Progenitor cell of endocrine pancreas (in vitro differentiated cells): ENCODE measurements at places on chromosomes 12 and 14. TPM values are rescaled to one million over a fixed set of nuclear protein-coding genes. Genes with fewer than 3 reads are reported as not detected.

GRCh38 chr12:8609061-8609570 lies 3.5 kb downstream of the AICDA start:
- DNase-seq, result no peak

The KRT83 gene
- total RNA-seq, result not detected in 2 replicates

The PRH2 gene
- not detected in 2 replicates for total RNA-seq

GRCh38 chr12:68587448-68587873 lies 23.2 kb upstream of the RAP1B start:
- DNase-seq, result no peak

- DNase-seq, result no peak
Measured at GRCh38 chr14:32022525-32022924, 54.6 kb upstream of the ARHGAP5 start.

- no peak for DNase-seq
Measured at GRCh38 chr12:115504306-115505290, 772.9 kb downstream of the MED13L start.

- no peak for DNase-seq
Measured at GRCh38 chr14:73162251-73162650, 25.9 kb downstream of the PSEN1 start.

The CCDC60 gene
- 17.6 and 23.4 TPM in 2 replicates for total RNA-seq

- DNase-seq, result no peak
Measured at GRCh38 chr14:34872822-34873588, 2.2 kb downstream of the BAZ1A start.

- no peak for DNase-seq
Measured at GRCh38 chr12:29731591-29731990, 52.2 kb downstream of the TMTC1 start.

- no peak for DNase-seq
Measured at GRCh38 chr14:58258156-58258555, 13.5 kb downstream of the PSMA3 start.

The IAPP gene
- total RNA-seq, result 0.24 TPM in 1 of 2 replicates, not detected in the other

GRCh38 chr14:35369701-35370191 lies 34.8 kb downstream of the NFKBIA start:
- DNase-seq, result no peak

- DNase-seq, result no peak
Measured at GRCh38 chr12:561908-562593, 101.2 kb downstream of the NINJ2 start.

The PLXNC1 gene
- total RNA-seq, result 25.4 and 25.7 TPM in 2 replicates

- peak; percentile 31 for DNase-seq
Measured at GRCh38 chr12:113955109-113955970, 10.8 kb downstream of the RBM19 start.

The OTOGL gene
- total RNA-seq, result 0.11 and 0.31 TPM in 2 replicates

The TXNDC16 gene
- total RNA-seq, result 18.9 and 25.0 TPM in 2 replicates

- no peak for DNase-seq
Measured at GRCh38 chr12:49165114-49165513, 23.8 kb downstream of the TUBA1A start.

DNA sequence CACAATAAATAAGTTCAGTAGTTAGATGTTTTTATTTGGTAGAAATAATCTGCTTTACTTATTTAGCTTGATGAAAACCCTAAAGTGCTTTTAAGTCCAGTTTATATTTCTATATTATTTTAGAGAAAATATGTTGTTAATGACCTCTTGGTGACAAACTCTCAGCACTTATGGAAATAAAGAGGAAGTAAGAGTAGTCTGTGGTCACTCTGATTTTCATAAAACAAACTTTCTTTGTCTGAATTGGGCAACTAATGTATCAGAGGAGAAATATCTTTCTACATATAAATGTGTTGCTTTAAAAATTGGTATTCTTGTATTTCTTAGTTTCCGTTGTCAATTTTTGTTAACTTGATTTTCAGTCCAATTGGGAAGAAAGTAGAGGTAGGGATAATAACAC lies 878.9 kb upstream of the SEL1L start:
- DNase-seq, result no peak

The TSHR gene
- 0.24 TPM in 1 of 2 replicates, not detected in the other for total RNA-seq

DNA sequence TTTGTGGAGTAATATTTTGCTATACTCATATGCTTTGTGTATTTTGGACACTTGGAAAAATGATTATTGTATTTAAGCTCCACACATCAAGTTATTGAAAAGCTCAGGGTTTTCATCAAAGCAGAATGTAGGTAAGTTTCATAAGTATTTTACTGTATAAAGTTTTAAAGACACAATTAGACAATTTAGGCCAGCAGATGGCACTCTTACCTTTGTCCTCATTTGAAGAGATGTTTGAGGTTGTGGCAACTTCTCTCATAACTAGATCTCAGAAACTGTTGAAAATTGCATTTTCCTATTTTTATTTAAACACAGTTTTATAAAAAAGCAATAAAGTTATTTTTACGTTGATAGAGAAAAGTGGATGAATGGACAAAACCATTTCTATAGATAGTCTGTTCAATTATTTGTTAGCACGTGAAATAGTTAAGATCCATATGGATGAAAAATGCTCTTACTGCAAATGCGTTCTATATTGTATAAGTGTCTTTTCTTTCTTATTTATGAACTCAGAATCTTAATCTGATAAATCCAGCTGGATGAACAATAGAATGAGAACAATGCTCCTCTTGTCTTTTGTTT lies 300.0 kb downstream of the AEBP2 start:
- DNase-seq, result peak; percentile 37

DNA sequence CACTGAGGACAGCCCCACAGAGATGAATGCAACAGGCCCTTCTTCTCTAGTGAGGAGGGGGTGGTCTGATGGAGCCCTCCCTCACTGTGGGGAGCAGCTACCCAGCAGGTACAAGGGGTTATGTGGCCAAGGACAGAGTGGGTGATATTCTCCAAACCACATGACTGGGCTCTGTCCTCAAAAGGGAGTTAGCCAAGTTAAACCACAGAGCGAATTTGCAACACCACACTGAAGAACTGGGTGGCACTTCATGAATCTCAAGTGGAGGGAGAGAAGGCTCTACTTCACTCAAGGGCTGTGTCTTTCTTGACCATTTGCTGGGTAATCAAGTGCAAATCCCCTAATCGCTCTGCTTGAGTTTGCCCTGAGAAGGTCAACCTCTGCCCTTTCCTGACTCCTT lies 12.5 kb downstream of the GPR68 start:
- no peak for DNase-seq

DNA sequence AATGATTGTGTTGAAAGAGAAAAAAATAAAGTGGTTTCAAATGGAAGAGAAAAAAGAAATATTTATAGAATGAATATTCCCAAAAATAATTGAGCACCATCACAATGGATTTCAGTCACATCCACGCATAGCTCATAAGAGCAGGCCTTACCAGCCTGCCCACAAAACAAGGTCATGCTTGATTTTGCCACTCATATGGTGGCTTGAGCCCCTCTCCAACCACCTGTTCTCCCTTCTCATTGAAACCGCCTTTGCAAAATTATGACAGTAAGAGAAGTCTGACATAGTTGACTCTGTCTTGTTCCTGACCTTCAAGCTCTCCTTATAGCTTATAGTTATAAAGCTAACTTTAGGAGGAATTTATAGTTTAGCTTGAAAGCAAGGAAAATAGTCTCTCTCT lies 33.3 kb upstream of the NAP1L1 start:
- DNase-seq, result no peak

- no peak for DNase-seq
Measured at GRCh38 chr12:82440885-82441284, 82.6 kb downstream of the METTL25 start.

The PPHLN1 gene
- 62.1 and 62.2 TPM in 2 replicates for total RNA-seq

GRCh38 chr14:32417956-32418552 lies 89.0 kb downstream of the AKAP6 start:
- no peak for DNase-seq

DNA sequence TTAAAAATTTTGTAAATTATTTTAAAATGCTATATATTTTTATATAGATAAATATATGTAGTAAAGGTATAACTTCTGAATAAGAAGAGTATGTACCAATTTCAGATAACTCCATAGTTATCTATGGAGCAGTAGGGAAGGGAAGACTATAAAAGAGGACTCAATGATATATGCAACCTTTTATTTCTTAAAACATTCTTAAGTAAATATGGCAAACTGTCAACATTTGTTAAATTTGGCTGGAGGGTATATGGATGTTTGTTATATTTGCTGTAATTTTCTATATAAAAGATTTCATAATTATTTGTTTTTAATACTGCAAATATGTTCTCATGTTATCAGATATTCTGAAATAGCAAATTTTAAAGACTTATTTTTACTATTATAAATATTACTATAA lies 38.3 kb upstream of the TSPAN11 start:
- no peak for DNase-seq

DNA sequence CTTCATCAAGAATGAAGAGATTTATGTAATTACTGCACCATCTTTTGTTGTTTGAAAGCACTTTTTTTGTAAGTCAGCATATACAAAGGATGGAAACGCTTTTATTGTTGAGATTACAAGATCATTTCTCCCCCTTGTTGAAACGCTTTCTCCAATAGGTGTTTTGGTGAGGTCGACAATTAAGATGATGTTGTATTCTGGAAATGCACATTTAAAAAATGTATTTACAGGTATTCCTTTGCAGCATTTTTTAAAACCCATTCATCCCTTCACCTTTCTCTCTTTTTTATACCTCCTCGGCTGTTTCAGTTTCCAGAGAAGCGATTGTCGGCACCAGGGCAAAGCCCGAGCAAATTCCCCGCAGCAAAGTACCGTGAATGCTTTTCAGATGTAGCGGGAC lies 499.9 kb downstream of the VRK1 start:
- no peak for DNase-seq

The ITPR2 gene
- total RNA-seq, result 72.4 and 78.0 TPM in 2 replicates

- no peak for DNase-seq
Measured at GRCh38 chr12:49976557-49976956, 3.8 kb downstream of the AQP6 start.

GRCh38 chr14:33938131-33938949 lies 12.5 kb downstream of the EGLN3 start:
- no peak for DNase-seq

The LBHD2 gene
- total RNA-seq, result not detected in 2 replicates

DNA sequence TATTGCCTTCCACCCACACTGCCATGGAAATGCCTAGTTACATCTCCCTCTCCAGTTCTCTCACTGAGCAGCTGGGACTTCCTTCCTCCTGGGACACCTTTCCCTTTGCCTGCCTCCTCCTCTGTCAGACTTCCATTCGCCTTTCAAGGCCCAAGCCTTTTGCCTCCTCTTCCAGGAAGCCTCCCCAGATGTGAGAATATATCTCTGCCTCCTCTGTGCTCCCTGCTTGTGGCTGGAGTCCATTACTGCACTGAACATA lies 3.1 kb downstream of the IFI27L2 start:
- no peak for DNase-seq

- DNase-seq, result no peak
Measured at GRCh38 chr12:121955258-121956237, 37.2 kb downstream of the CFAP251 start.

GRCh38 chr14:20671597-20672283 lies 12.6 kb upstream of the RNASE4 start:
- DNase-seq, result no peak

GRCh38 chr14:98919434-98919833 lies 352.6 kb downstream of the BCL11B start:
- DNase-seq, result no peak

The COX6A1 gene
- total RNA-seq, result 318 and 343 TPM in 2 replicates

- DNase-seq, result no peak
Measured at GRCh38 chr12:108589028-108589839, 8.7 kb downstream of the TMEM119 start.

DNA sequence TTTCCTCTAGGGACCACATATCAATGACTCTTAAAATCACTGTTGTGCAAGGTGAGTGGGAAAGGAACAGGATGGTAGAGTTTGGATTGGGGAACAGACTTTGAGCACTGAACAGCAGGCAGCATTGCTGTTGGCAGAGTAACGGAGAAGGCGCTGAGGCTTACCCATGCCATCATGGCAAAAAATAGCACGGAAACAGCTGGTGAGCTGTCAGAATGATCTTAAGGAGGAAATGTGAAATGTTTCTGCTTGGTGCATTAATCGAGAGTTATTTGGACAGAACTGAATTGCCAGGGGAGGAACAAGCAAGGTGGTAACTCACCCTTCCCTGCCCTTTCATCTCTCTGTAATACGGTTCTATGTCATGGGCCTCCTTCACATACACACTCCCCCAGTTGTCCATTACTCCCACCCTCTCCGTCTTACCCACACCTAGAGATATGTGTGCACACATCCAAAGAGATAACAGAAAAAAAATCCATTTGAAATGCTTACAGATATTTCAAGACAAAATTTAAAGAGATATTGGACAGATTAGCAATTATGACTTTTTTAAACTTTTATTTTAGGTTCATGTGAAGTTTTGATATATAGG lies 572.5 kb downstream of the DIO2 start:
- no peak for DNase-seq

DNA sequence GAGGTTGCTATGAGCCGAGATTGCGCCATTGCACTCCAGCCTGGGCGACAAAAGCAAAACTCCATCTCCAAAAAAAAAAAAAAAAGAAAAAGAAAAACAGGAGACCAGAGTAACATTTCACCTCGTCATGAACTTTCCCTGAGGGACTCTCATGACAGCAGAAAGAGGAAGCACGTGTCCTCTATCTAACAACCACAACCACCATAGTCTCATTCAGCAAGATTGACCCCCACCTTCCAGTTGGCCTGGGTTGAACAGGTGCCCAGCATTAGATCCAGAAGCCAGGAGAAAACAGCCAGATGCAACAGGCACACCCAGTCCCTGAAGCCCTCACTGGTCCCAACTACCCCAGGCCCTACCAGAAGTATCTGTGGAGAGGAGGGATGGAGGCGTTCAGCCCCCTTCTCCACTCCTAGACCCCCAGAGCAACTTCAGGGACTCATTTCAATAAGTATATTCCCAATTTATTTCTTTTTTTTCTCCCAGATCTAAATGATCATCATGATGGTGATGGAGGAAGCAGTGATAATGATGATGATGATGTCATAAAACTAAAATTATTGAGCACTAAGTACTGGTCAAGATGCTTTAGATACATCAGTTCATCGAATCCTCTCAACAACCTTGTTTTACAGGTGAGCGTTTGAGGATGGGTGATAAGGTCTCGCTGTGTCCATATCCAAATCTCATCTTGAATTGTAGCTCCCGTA lies 235.0 kb downstream of the EFCAB11 start:
- DNase-seq, result no peak

DNA sequence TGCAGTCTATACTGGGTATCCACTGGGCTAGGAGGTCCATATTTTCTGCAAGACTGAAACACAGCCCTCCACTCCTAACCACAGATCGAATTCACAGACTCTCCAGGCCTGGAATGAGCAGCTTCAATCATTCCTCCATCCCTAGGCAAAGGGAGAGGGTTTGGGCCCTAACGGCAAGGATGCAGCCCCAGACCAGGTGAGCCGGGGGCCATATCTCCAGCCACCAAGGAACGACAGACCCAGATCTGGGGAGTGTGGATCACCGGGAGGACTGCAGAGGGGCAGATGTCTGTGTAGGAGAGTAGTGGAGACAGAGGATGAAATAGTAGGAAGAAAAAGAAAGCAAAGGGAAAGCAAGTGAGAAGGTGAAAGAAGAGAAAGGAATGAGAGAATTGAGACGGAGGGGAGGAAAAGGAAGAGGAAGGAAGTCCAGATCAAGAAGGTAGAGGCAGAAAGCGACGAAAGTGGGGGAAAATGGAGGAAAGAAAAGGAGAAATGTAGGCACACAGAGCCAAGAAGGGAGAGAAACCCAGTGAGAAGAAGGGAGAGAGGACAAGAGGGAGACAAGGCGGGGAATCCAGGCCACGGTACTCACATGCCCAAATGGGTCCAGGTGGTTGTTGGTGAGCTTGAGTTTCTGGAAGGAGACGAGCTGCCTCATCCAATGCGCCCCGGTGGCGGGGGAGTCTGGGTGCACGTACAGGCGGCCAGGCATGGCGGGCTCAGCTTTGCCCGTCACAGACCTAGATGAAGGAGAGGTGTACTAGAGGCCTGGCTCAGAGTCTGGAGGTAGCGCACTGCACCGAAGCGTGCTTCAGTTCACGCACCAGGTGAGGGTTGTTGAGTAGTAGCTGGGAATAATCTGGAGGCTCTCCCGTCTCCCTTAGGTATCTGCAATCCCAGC lies 7.7 kb downstream of the TBX5 start:
- no peak for DNase-seq
